Naive thymus-derived CD4-positive, alpha-beta T cell (primary cell): ENCODE measurements at places on chromosomes 1 and 21.

- DNase-seq, result no peak
Measured at GRCh38 chr1:211566431-211567025, 12.4 kb downstream of the SLC30A1 start.

DNA sequence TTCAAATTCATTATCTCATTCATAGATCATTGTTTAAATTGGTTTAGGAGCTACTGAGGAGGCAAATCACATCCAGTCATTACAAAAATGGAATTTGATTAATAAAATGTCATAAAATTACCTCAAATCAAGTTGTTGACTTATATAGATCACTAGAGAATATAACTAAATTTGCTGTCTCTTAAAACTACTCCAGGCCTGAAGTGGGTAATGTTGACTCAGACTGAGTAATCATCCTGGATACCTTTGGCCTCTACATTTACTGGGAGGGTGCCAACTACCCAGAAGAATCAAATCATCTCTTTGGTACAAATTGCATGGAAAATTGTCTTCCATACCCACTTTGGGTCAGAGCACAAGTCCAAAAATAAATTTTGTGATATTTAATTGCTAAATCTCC lies 191.2 kb upstream of the GREM2 start:
- DNase-seq, result no peak

DNA sequence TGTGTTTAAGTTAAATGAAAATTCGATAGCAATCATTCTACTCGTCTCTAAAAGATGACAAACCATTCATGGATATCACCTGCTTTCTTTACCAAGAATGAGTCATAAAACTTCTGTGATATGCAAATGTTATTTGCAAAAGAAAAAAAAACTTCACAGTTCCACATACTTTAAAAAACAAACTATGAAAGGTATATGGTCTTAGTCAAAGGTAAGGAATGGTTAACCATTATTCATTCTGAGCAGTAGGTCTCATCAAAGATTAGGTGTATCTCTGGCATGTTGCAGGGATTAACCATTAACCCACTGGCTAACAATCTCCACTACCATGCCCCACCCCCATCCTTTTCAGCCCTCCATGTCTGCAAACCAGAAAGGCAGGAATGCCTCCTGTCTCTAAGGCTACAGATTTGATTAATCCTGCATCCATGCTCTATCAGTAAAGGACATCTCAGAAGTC lies 44.4 kb downstream of the PTPN14 start:
- no peak for DNase-seq

DNA sequence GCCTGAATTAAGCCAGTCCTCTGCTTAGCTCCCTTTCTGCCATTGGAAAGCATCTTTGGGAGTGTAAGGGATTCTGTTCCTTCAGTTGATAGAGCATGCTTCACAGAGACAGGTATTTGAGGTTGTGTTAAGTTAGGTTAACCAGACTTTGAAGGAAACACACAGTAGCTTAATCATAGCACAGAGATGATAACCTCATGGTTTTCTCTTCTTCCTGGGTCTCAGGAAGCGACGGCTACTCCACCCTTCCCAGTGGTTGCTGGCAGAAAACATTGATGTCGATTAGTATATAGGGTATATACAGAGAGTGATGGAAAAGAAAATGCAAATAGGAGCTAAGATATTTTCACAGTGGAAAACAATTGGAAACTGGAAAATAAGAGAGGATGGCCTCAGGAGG lies 42.0 kb downstream of the S1PR1 start:
- peak; percentile 41 for DNase-seq

GRCh38 chr1:237471956-237472355 lies 418.8 kb downstream of the ZP4 start:
- no peak for DNase-seq

DNA sequence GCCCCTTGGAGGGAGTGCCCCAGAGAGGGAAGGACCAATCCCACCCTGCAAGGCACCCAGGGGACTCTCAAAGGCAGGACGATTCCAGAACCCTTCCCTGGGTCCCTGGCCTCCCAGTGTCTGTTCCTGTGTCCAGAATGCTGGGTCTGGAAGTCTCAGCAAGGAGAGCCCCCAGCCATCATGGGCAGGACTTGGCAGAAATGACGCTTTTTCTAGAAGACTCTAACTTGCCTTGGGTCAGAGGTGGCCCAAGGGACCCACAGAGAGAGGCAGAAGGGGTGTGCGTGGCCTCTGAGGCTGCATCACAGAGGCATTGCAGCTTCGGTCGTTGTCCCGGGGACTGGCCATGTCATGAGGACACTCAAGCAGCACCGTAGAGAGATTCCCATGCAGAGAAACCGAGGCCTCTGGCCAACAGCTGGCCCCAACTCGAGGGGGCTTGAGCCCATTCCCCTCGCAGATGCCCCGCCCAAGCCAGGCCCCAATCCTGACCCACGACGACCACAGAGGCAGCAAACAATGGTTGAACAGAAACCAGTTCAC lies 57.8 kb downstream of the WNT9A start:
- DNase-seq, result no peak

- no peak for DNase-seq
Measured at GRCh38 chr1:115190540-115191170, 101.4 kb upstream of the TSPAN2 start.

GRCh38 chr1:226656601-226657277 lies 82.3 kb downstream of the ITPKB start:
- peak; percentile 85 for DNase-seq

DNA sequence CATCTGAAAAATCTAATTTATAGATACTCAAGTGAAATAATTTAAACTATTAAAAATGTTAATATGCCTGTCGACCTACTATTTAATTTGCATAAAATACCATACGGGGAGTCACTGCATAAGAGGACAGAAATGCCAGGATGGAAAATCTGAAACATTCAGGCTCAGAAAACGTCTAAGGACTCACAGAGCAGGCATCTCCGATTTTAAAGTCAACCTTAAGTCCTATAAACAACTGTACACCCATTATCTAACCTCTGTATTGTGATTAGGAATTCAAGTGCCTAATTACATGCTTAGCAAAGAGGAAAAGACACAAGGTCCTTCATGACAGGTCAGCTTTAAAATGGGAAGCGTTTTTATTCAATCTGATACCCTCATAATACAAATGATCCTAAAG lies 49.2 kb downstream of the ZBTB18 start:
- no peak for DNase-seq

GRCh38 chr1:229341774-229342655 lies 832 bp downstream of the CCSAP start:
- peak; percentile 85 for DNase-seq
